ENCODE measurements at places on chromosomes 5 and 9. TPM values are rescaled to one million over a fixed set of nuclear protein-coding genes. Genes with fewer than 3 reads are reported as not detected.

- DNase-seq = peak; percentile 49
Measured at GRCh38 chr5:14901462-14902051, 30.0 kb upstream of the ANKH start.

DNA sequence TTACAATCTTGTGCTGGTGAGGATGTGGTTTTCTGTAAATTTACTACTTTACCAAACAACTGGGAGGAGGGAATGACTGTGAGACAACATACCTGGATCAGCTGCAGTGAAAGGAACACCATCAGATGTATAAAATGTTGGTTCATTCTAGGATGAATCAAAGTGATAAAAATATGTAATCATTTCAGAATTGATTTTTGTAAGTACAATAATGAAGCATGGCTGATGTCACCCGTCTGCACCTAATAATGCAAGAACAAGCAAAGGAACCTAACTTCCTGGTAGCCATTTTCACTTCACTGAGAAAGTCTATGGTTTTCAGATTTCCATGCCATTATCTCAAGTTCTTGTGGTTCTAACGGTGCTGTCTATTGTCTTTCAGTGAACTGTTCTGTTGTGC is 18.7 kb upstream of the C5orf34 start:
- no peak for DNase-seq

Gene DMRT3
- not detected for total RNA-seq

- DNase-seq = no peak
Measured at GRCh38 chr5:125970631-125971307, 452.4 kb upstream of the GRAMD2B start.

- peak; percentile 70 for DNase-seq
Measured at GRCh38 chr5:66742083-66742895, 146.1 kb downstream of the MAST4 start.

DNA sequence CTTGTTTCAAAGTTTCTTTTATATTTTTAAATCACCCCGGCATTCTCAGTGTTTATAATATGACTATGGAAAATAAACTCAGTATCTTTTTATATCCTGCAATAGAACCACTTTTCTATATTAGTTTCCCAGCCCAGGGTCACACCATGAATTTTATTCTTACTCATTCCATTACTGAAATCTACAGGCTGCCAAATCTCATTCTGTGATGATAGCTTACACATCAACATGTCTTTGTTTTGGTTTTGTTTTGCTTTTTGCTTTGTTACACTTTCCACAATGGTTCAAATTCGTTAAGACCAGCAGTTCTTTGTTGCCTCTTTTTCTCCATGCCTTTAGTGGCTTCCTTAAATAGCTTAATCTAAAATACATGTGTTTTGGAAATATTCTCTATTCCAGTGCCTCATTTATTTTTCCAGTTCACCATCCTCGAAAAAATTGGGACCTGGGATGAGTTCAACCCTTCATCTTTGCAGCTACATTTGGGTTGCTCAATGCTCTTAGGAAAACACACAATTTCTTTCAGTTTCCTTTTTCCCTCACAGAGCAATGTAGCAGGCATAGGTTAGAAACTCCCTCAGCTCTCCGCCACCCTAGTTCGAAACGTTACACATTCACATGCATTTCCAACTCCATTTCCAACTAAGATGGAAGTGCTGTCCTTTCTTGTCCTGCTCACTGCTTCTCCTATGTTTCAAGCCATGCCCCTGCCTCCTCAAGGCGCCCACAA is 1146.3 kb downstream of the MAT2B start:
- no peak for DNase-seq

DNA sequence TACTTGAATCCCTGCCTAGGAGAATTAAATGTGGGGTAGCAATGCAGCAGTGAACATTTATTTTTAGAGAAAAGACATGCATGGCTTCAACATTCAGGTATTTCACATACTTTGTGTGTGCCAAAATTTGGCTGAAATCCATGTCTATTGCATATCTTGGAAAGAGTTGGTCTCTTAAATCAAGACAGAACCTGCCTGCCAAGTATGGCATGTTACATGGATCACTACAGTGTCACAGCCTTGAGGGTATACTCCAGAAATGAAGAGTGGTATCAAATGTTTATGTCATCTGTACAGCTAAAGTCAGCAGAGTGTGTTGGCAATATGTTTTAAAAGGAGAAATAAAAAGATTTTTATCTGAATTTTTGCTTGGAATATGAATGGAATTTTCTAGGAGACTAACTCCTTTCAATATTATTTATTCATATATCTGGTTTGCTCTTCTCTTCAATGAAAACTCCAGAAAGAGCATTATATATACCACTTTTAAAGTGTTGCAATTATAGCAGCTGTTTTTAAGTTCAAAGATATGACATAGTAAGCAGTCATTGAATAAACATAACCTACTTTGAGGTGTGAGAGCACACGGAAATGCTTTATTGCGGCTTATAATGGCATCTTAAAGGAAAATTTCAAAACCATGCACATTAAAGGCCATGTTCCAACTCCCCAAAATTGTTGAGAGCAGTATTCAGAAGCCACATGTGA is 95.4 kb upstream of the MINAR2 start:
- no peak for DNase-seq

DNA sequence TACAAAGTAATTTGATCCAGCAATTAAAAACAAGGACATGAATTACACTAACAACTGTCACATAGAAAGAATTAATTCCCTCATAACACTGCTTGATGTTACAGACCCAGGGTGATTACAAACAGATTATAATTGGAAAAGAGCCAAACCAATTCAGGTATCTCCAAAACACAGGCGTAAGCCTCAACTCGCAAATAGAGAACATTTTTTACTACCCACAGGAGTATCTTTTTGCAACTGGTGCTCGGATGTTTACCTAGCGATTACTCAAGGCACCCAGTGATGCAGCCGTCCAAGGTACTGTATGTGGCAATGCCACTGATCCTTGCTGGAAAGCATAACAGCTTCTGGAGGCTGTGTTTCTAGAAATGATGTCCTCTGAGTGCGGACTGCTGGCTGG is 386.1 kb upstream of the KIF2A start:
- no peak for DNase-seq

- DNase-seq = no peak
Measured at GRCh38 chr5:125537661-125538060, 791.2 kb upstream of the ZNF608 start.

Gene ZNF883
- total RNA-seq = 5.7 TPM

DNA sequence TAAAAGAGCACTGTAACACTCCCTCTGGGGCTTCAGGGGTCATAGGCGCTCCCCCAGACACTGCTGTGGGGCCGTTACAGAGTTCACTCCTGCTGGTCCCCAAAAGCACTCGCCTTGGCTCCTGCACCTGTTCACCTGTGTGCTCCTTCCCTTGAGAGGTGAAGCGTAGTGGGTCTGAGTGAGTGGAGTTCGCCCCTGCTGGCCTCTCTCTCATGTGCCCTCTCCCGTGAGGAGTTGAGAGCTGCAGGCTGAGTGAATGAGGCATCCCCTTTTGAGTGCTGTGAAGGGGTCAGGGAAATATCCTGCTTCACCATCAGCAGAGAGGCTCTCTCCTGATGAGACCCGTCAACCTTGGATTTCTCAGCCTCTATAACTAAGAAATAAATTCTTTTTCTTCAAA is 134.6 kb upstream of the TUT7 start:
- no peak for DNase-seq

DNA sequence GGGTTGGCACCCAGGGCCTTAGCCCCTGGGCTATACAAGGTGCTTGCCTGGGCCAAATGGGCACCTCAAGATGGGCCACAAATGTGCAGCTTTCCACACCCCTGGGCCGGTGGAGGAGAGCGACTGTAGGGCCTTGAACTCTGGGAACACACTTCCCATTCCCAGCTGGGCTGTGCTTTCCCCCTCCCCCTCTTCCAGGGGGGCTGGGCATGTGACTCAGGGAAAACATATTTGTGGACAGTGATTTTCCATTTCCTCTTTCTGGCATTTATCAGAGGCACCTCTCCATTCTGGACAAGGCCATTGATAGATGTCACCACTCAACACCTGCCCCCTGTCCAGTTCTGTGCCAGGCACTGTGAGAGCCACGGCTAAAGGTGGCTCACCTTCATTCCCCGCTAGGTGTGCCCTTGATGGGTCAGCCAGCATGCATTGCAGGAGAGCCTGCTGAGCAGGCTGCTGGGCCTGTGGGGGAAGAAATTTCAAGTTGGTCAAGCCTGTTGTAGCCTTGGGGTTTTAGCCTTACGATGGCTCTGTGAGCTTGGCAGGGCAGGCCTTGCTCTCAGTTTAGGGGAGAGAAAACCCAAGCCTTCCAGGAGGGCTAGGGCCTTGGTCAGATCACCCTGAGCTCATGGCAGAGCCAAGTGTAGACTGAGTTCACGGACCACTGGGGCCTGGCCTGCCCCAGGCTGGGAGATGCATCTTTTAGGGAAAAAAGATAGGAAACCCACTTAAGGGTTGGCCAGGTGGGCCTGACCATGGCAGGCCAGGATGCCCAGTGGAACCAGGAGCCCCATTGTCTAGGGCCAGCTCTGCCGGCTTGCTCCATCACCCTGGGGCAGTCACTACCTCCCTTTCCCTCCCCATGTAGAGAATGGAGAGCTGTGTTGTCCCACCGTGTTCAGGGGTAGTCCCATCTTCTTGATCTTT is 113.9 kb downstream of the DAB2IP start:
- DNase-seq = peak; percentile 79

Gene PCDHB15
- 3.9 TPM for total RNA-seq

DNA sequence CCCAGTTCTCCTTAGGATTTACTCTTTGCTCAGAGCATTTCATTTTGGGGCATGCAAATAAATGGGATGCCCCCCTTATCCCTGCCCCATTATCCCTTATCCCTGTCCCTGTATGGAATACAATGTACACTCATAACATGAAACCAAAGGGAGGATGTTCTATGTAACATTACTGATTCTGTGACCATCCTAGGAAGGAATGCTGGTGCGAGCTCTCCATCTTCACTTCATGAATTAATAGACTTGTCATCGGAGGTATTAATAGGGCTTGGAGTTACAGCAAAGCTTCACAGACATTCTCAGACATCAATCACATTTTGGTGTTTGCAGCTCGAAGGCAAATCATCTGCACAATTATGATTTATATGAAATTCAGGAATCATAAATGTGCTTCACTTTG is 20.4 kb upstream of the PIK3R1 start:
- no peak for DNase-seq

DNA sequence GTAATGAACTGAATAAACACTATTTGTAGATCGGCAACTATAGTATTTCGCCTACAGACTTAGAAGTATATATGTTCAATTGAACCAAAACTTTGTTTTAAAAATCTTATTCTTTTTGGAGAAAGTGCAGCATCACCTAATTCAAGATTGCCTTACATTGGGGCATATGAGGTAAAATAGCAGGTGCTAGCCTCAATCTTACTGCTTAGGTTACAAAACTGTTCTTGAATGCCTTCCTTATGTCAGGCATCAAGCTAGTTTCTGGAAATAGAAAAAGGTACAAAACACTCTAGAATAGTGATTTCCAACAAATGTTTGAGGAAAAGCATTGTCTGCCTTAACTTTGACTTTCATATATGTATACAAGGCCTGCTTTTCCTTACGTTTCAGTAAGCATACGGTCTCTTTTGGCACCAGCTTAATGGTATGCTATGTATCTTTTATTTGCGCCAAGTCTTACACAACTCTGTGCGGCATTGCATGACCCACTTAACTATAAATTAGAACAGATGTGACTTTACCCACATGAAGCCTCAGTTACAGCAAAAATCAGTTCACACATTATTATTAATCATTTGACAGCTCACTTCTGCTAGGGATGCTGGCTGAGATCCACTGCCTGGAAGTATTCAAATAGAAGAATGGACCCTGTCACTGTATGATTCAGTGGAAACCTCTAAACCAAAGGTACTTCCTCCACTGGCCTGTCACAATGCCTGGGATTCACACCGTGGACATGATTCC is 174.1 kb downstream of the PRELID2 start:
- no peak for DNase-seq

- DNase-seq = no peak
Measured at GRCh38 chr9:4433379-4433778, 56.9 kb upstream of the SLC1A1 start.

Gene PFN3
- total RNA-seq = not detected

Gene LARP1
- total RNA-seq = 151 TPM

DNA sequence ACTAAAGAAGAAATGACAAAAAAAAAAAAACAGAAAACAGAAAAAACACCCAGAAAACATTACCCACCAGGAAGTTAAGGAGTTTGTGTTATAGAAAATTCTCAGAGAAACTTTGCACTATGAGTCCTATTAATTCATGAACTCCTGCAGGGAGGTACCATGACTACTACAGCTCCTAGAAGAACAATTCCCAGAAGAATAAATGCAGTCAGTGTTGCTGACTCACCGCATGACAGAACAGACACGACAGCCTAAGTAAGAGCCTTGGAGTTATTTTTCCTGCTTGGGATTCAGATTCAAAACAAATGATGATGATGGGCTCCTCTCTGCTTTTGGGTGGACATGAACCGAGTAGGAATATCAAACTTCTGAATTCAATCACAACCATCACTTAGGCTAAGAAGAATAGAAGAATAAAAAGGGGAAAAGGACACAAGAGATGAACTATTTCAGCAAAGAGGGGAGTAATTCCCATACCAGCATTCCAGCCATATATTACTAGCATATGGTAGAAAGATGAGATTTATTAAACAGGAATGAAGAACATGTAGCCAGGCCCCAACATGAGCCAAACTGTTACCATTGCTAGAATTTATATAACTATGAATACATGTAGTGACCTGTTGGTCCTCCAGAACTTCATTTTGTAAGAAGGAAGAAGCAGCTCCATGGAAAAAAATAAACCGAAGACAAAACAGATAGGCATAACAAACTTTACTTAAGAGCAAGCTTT is 209.6 kb upstream of the PDE4D start:
- no peak for DNase-seq

Data from Right ventricle myocardium superior (tissue), 1 donor.